ENCODE measurements at places on chromosomes 12 and 14.

DNA sequence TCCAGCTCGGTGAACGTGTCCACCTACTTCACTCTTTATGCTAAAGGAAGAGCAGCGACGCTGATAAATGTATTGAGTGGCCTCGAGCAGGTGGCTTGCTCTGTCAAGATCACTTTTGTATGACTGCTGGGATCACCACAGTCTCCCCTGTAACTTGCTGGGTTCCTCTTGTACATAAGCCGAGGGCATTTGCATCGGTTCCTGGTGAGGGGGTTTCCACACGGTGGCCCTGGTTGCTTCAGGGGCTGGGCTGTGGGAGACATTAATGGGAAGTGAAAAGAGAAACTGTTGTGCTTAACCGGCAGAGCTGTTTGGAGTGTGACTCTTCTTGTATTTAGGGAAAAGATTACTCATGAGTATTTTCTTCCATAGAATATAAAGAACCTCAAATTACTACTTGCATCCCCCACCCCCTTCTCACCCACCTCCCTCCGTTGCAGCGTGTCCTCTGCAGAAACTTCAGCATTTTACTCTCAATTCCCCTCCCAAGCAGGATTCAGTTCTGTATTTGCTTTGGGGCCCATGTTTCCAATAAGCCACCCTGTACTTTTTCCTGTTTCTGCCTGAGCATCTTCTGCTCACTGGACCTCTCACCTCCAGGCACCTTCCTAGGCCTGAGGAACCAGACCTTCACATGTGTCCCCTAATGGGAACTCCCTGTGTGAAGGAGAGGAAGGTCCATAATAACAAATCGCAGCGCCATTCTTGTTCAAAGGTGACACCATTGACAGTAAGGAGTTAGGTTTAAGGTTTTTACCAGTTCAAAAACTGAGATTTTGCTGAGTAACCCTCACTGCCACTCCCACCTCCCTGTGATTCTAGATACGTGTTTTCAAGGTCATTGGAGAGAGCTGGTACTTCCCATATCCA, 187.0 kb downstream of the ETV6 start:
- no peak for DNase-seq

DNA sequence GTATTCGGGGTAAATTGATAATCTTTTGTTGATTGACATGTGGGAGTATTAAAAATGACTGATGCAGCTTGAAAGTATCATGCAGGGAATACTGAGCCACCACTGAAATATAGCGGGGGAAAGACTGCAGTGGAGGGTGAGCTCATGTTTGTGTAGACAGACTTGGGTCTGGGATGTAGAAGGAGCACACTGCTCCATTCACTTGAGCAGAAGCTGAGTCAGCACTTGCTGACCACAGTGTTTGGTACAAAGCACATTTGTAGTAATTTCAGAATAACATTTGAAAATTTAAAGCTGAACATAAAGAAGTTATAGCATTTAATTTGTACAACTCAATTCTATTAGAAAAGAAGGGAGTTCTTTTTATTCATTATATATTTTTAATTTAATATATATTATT, 304.3 kb upstream of the PRICKLE1 start:
- no peak for DNase-seq

DNA sequence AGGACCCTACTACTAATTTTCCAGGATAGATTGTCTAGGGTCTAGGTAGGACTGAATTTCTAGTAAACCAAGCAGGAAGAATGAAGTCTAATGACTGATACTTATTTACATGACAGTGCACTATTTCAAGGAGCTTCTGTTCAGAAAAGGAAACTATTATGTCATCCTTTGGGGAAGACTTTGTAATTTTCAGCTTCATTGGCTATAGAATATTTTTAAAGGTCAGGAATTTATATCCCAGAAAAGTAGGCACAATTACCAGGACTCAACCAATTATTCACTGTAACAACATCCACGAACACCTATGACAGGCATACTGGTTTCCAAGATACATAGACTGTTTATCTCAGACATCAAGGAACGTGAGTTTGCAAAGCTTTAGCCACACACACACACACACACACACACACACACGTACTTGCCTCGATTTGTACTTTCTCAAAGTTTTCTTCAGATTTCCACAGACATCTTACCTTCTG, 23.2 kb downstream of the OR6S1 start:
- no peak for DNase-seq

DNA sequence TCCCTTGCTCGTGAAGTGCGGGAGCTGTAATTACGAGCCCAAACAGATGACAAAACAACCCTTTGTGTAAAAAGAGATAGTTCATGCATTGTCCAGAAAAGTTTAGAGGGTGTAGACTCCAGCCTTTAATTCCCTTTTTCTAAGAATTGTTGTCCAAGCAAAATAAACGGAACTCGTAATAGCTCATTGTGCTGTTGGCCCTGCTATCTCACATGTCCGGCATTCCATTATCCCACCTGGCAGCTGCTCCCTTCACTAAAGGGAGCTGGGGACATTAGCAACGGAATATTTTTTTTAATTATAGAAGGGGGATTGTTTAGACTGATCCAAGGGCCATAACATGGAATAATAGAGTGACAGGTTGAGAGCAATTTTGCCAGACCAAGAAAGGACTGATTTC, 277.5 kb upstream of the TBX3 start:
- DNase-seq: no peak

- DNase-seq: no peak
Measured at GRCh38 chr12:12181511-12181910, 85.3 kb downstream of the LRP6 start.

DNA sequence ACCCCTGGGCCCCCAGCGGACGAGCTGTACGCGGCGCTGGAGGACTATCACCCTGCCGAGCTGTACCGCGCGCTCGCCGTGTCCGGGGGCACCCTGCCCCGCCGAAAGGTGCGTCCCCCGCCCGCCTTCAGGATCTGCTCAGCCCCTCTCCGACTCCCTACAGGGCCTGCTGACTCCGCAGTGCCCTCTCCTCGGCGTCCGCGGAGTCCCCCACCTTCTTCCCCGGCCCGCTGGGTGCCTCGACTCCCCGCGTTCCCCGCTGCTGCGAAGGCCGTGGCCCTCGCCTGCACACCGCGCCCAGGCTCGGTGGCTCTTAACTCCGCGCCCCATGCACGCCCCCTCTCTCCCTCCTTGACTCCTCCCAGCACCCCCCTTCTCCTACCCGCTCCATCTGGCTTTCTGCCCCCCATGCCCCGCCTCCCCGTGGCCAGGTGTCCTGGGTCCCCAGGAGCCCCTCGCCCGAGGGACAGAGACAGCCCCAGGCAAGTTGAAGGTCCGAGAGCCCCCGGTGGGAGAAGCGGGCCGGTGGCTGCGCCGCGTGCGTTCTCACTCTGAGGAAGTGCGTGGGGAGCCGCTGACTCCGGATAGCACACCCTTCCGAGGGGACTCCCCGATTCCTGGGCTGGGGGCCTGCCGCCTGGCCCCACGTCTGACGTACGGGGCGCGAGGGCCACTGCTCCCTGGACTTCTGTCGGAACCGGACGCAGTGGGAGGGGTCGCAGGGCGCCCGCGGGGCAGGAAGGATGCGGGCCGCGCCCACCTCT, 594 bp downstream of the TAMALIN start:
- no peak for DNase-seq

DNA sequence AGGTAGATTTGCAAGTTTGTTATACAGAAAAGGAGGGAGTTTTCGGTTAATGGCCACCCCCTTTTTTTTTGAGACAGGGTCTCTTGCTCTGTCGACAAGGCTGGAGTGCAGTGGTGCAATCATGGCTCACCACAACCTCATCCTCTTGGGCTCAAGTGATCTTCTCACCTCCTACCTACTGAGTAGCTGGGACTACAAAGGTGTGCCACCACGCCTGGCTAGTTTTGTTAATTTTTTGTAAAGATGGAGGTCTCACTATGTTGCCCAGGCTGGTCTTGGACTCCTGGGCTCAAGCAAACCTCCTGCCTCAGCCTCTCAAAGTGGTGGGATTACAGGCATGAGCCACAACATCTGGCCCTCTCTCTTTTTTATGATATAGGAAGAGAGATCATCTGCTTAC, 94.6 kb downstream of the CDK17 start:
- no peak for DNase-seq

- DNase-seq: no peak
Measured at GRCh38 chr12:89344862-89345202, 7.5 kb downstream of the DUSP6 start.

GRCh38 chr14:92121207-92121669, 268 bp downstream of the NDUFB1 start:
- no peak for DNase-seq

DNA sequence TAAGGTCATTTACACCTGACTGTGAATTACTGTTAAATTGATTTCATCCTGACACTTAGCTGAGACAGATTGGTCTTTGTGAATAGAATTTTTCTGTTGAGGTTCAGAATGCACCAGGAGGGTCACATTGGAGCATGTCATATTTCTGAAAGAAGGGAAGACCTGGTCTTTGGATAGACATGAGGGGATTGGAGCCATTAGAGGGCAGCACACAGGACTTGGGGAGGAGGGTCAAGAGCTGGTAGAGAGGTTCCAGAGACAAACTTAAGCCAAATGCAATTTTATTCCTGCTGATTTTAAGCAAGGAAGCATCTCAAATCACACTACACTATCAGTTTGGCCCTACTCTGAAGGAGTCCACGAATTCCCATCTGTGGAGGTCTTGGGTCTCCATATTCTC, 41.1 kb downstream of the GUCY2C start:
- DNase-seq: no peak

DNA sequence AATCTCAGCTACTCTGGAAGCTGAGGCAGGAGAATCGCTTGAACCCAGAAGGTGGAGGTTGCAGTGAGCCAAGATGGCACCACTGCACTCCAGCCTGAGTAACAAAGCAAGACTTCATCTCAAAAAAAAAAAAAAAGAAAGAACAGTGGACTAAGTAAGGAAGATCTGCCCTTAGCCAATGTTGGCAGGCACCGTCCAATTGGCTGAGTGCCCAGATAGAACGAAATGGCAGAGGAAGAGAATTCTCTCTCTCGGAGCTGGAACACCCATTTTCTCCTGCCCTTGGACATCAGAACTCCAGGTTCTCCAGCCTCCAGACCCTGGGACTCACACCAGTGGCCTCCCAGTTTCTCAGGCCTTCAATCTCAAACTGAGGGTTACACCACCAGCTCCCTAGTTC, 49.9 kb downstream of the ESR2 start:
- no peak for DNase-seq

- DNase-seq: no peak
Measured at GRCh38 chr12:125284087-125284486, 218.9 kb downstream of the AACS start.

- no peak for DNase-seq
Measured at GRCh38 chr14:53310412-53310811, 157.3 kb upstream of the DDHD1 start.
